Right lung (tissue), 10 donors: ENCODE measurements at places on chromosomes 3 and 15. TPM values are rescaled to one million over a fixed set of nuclear protein-coding genes. Genes with fewer than 3 reads are reported as not detected.

GRCh38 chr15:67108122-67108961 lies 42.9 kb downstream of the SMAD3 start:
- DNase-seq, result no peak

- no peak for DNase-seq
Measured at GRCh38 chr3:111619833-111620232, 24.7 kb upstream of the ZBED2 start.

DNA sequence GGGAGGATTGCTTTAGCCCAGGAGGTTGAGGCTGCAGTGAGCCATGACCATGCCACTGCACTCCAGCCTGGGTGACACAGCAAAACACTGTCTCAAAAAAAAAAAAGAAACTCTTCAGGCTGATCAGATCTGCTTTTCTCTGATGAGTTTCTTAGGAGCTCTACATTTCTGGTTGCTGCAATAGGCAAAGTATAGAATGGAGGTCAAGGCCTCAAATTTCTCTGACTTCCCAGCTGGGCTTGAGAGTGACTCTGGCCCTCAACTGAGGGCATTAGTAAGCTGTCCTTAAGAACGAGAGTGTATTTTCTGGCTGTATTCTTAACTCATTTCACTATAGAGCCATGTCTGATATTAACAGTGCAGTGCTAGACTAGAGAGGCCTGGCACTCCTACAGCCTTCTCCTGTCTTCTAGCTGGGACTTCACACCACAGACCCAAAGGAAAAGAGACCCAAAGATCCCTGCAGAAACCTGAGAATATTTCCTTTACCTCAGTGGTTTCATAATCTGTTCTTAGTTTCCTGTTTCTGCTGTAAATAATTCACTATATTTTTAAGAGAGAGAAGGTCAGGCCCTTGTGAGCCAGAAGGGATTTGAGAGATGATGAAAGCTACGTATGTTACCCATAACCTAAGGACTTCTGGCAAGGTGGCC lies 2.0 kb upstream of the NR1I2 start:
- no peak for DNase-seq

DNA sequence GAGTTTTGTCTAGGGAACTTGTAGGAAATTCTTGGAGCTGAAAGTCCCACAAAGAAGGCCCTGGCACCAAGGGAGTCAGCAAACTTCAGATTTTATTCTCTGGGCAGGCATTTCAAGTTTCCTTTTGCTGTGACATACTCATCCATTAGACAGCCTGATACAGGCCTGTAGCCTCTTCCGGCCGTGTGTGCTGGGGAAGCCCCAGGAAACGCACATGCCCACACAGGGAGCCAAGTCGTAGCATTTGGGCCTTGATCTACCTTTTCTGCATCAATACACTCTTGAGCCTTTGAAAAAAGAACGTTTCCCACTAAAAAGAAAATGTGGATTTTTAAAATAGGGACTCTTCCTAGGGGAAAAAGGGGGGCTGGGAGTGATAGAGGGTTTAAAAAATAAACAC lies 15.0 kb downstream of the TIGIT start:
- no peak for DNase-seq

GRCh38 chr3:37544869-37545352 lies 316.8 kb upstream of the CTDSPL start:
- no peak for DNase-seq

DNA sequence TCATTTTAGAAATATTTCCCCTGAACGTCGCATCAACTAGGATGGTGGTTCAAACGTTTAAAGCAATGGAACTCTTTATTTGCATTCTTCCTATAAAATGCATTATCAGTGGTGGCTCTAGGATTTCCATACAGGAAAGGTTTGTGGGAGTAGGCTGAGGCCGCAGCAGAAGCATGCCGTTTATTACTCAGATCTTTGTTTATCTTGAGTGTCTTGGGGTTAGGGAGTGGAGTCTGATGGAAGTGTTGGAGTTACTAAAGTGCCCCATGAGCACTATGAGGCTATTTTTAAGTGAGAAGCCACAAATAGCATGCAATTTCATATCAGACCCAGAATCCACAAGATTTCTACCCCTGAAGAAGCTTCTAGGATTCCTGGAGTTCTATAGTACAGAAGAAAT lies 26.2 kb downstream of the ATOSA start:
- no peak for DNase-seq

DNA sequence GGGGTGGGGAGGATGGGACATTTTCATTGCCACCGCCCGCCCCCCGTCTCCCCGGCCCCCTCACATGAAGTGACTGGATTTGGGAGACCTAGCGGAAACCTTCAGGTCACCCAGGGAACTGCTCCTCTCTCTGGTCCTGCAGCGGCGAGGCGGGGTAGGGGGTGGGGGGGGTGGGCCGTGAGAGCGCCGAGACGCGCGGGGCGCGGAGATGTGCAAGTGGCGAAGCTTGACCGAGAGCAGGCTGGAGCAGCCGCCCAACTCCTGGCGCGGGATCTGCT lies 712 bp upstream of the MME start:
- no peak for DNase-seq

DNA sequence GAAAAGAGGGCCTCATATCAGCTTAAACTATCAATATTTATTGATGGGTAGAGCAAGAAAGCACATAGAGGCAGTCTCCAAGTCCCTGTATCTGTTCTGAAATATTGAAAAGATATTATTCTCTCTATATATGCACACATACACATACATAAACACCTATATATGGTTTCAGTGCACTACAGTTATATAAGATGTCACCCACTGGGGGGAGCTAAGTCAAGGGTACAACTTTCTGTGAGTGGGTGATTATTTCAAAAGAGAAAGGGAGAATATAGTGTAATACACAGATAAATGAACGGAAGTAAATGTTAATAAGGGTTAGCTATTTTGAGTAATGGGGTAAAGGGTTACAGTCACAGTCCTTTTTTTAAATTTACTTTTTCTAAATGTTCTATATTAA lies 8.8 kb downstream of the SNTN start:
- DNase-seq, result no peak

GRCh38 chr15:82810061-82810889 lies 847 bp downstream of the WHAMM start:
- peak; percentile 44 for DNase-seq

DNA sequence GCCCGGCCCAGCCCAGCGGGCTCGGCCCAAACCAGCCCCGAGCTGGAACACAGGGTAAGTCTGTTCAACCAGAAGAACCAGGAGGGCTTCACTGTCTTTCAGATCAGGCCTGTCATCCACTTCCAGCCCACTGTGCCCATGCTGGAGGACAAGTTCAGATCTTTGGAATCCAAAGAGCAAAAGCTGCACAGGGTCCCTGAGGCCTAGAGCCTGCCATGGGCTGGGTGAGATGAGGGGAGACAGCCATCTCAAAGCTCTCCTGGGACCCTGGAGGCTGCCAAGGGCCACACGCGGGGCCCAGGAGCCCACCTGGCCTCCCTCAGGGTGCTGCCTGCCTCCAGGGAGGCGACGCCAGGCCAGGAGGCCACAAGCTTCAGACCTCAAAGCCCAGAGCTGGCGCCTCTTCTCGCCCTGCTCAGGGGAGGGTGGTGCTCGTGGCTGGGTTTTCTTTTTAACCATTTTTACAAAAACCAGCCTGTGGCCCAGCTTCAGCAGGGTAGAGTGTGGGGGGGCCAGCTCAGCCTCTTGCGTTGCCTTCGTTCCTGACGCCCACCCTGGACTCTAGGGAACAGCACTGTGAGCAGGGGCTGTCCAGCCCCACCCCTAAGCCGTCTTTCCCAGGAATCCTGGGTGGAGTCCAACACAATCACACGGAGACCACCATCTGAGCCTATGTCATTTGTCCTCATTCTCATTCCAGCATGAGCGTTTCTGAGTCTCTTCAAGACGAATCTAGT lies 107.0 kb downstream of the ETFA start:
- no peak for DNase-seq

DNA sequence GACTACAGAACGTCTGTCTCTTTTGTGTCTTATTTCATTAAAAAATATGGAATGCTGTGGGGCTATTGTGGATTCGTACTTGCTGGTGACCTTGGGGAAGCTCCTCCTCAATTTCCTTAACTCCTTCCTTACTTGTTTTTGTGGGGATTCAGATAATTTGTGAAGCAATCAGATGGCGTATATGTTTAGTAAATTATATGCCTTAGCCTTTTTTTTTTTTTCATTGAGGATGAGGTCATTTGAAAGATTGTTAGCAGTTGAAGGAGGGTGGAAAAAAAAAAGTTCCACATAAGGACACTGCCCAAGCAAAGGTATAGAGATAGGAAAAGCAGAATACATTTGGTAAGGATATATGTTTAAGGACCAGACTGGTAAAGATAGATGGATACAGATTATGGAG lies 3.3 kb downstream of the RNF13 start:
- DNase-seq, result no peak

GRCh38 chr3:57896031-57896430 lies 112.2 kb upstream of the FLNB start:
- DNase-seq, result no peak

GRCh38 chr3:120113128-120114116 lies 19.2 kb upstream of the GSK3B start:
- DNase-seq, result no peak

DNA sequence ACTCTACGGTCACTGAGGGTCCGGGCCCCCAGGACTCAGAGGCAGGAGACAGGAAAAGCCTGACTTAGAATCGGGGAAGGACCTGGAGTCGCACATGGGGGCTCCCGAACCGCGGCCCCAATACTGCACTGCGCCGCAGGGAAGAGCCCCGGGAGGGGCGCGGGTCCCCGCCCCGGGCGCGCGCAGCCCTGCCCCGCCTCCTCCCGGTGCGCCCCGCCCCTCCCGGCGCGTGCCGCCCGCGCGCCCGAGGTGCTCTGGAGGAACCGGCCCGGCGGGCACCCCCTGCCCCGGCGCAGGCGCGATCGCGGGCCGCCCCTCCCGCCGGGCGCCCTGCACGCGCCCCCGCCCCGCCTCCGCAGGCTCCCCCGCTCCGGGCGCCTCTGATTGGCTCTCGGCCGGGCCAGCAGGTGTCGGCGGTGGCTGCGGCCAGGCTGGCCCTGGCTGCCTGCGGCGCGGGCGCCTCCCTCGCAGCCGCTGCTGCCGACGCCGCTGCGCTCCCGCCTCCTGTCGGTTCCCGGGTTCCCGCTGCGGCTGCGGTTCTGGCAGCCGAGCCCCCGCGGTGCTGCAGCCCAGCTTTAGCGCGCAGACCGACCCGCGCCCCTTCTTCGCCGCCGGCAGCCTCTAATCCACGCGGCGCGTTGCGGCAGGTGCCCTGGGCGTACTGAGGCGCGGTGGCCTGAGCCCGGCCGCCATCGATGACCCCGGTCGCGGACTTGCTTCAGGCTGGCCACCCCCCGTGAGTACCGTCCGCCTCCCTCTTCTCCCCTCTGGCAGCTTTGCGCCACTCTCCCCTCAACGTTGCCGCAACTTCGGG lies at the start of gene MYRIP:
MYRIP (plus strand) TSS at position 429 of the 814 bp plus-strand sequence. CDS start 91,208 bp downstream, outside the sequence.
- peak; percentile 28 for DNase-seq

DNA sequence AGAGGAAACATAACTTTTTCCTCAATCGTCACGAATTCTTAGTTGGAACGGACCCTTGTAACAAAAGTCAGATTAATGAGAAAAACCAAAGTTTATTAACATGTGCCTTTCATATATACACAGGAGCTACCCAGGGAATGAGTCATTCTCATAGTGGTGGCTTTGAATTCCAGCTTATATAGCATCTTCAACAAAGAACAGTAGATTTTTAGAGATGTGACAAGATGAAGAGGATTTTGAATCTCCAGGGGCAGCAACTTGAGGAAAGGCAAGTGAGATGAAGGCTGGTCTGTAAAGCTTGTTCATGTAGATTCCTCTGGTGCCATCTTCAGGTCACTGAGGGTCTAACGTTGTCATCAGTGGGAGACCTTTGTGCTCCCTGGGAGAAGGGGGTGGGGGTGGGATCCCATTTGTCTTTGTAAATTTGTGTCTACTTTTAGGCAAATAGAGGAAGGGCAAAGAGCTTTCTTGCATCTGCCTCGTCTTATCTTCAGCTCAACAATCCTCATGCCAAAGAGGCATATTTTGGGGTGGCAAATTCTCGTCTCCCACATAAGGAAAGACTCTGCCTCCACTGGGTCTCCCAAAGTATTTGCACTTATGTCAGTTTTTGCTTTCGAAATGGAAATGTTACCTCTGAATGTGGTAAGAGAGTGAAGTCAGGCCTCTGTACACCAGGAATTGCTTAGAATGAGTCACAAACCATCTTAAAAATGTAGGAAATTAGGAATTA lies 29.5 kb downstream of the CLEC3B start:
- DNase-seq, result no peak

- DNase-seq, result no peak
Measured at GRCh38 chr15:40906991-40907802, 12.9 kb downstream of the VPS18 start.

DNA sequence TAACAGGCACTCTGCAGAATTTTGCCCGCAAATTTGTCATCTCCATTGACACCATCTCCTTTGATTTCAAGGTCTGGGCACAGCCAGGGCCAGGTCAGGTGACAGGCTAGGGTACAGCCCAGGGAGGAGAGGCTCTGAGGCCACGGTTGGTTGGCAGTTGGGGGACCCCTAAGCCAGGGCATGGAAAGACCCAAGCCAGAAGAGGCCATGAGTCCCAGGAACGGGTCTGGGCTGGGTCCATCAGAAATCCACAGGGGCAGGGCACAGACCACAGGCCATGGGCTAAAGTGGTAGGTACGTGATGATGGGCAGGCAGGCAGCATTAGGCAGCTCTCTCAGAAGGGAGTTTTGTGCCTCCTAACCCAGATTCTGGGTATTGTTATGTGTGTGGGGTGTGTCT lies 45.8 kb downstream of the SEMA3G start:
- DNase-seq, result no peak

DNA sequence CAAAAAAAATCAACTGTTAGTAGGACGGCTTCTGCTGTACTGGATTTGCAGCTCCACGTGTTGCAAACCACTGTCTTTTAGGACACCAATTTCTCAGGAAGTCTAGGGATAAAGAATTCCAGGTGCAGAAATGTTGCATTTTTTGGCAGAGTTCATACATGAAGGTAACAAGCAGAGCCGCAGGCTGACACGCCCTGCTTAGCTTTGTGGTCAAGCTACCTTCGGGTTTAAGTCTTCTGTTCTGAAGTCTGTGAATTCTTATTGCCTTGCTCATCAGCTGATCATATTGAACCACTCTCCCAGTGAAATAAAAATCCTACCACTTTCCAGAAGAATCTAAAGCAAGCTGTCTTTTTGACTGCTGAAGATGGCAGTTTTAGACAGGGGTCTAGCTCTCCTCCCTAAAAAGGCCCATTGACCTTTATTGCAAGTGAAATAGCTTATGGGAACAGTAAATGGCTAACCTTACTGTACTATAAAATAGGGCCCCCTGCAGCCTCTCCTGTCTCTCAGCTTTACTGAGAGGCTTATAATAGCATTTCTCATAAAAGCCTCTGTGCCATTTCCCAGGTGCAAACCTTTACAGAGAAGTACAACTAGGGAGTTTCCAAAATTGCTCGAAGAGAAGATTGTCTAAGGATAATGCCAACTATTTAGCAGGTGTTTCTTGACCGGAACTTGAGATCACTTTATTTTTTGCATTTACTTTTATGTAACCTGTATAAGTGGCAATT lies 262.2 kb upstream of the IL12A start:
- DNase-seq, result no peak

- no peak for DNase-seq
Measured at GRCh38 chr3:126402666-126403302, 8.1 kb downstream of the CFAP100 start.

- DNase-seq, result no peak
Measured at GRCh38 chr3:174192471-174192870, 666.7 kb upstream of the NAALADL2 start.

Gene CDHR4
- polyA plus RNA-seq, result 4.5 TPM

Gene RBPMS2
- polyA plus RNA-seq, result 7.6 TPM

Gene NSMCE3
- 8.4 TPM for polyA plus RNA-seq

Gene GRIP2
- 1.7 TPM for polyA plus RNA-seq

Gene GOLGA8H
- polyA plus RNA-seq, result 1.2 TPM

Gene MKRN2OS
- 1.3 TPM for polyA plus RNA-seq

Gene LIPH
- 2.9 TPM for polyA plus RNA-seq
